H54 (cell line): ENCODE measurements at places on chromosomes 16 and 17.

DNA sequence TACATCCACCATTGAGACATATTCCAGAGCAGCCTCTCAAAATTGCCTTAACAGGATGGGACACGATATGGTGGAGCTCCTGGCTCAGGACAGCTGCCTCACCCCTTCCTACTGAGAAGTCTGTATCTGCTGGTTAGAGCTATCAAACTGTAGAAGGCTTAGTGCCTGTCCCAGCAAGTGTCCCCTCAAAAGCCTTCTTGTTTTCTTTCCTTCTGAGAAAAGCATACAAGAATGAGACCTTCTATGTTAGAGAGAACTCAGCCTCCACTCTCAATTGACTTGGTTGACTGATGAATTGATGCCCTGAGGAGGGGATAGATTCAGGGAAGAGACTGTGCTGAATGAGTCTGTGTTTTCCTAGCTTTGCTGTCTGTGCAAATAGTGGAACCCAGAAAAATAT is 2020.9 kb downstream of the TP53TG3F start:
- DNase-seq, result no peak

- no peak for DNase-seq
Measured at GRCh38 chr16:47574091-47575054, 113.2 kb downstream of the PHKB start.

DNA sequence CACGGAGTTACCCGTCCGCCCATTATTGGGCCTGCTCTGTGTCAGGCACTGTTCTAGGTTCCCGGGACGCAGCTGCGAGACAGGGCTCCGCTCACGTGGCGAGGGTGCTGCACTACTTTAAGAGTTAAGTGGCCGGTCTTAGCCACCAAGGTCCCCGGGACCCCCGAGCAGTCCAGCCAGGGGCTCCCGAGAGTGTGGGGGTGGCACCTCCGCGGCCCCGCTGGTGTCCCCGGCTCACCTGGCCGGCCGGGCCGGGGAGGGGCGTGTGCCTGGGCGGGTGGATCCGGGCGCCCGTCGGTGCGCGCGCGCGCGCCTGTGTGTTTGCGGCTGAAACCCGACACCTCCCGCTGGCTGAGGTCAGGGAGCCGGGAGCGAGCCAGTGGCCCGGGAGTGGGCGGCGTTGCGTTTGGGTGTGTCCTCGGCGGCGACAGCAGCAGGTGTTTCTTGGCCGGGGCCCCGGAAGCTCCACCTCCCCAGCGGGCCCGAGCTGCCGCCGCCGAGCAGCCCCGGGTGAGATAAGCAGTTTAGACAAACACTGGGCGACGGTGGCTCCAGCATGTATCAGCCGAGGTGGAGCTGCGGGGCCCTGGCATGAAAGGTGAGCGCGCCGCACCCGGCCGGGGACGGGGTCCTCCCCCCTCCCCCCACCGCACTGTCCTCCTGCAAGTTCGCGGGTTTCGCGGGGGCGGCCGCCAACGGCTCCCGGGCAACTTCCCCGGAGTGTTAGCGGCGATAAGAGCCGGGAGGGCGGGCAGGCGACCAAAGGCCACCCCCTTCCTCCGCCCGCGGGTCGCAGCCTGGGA is at the start of gene GSE1:
Gene GSE1 (plus strand): TSS at position 522 of the 803 bp plus-strand sequence. CDS start 70 bp downstream, at position 592.
- DNase-seq, result peak; percentile 86

GRCh38 chr17:2704031-2704889 is 7.3 kb downstream of the CLUH start:
- DNase-seq, result no peak

- DNase-seq, result no peak
Measured at GRCh38 chr17:62572488-62572887, 55.0 kb upstream of the MRC2 start.

DNA sequence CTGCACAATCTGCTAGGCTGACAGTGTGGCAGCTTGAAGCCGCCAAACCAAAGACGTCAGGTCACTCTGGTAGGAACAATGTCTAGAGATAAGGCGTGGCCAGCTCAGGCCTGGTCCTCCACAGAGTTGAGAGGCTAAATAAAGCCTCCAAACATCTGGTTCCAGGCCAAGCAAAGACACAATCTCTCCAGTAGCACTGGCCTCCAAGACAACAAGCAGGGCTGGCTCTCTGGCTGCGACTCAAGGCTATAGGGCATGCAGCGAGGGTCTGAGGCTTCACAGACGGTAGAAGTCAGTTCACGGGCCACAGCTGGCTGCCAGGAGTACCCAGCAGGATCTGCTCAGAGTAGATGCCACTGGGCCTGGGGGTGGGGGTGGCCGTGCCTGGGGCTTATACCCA is 75.6 kb downstream of the ABR start:
- no peak for DNase-seq
